ENCODE measurements at places on chromosomes 2 and 18.

DNA sequence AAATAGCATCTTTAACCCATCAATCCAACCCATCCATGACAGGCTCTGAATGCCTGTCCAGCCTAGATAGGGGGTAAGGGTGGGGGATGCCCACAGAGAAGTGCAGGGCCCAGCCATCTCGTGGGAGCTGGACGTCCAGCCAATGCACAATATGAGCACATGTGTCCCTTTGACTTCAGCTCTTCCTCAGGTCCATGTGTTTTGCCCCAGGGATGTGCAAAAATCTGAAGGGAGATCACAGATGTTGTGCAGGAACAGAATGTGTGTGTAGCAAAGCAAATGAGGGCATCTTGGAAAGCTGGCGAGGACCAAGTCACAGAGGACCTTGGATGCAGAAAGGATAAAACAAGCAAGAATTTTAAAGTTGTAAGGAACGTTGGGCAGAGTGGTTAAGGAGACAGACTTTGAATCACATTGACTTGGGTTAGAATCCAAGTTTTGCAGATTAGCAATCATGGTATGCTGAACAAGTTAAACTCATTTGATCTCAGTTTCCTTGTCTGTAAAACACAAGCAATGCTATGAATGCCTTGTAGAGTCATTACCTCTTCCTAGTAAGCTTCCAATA lies 104.5 kb downstream of the TTC32 start:
- no peak for DNase-seq

- no peak for DNase-seq
These were observed 137.0 kb upstream of the HDAC4 start for GRCh38 chr2:239537633-239538356.

GRCh38 chr2:191856111-191856876 lies 9.4 kb upstream of the CAVIN2 start:
- peak; percentile 96 for DNase-seq

DNA sequence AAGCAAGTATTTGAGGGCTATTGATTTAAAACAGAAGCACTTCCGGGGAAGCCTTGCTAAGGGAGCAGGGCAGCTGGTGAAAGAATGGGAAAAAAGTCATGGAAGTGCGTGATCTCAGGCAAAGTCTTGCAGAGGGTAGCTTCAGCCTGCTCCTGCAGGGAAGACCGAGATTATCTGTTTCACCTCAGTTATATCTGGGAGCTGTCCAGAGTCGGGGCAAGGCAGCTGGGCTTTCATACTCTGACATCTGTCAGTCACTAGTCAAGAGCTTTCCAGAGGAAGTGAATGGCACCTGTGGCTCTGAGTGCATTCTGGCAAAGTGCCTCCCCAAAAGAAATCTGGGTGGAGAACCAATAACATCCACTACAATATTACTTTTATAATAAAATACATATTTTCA lies 8.7 kb downstream of the NXPH2 start:
- DNase-seq, result no peak

- no peak for DNase-seq
These were observed 43.0 kb upstream of the ACKR3 start for GRCh38 chr2:236526455-236527158.
